ENCODE measurements at places on chromosomes 2 and 18.

- DNase-seq = no peak
Observed at GRCh38 chr18:50460716-50461115, 85.9 kb downstream of the SKA1 start.

DNA sequence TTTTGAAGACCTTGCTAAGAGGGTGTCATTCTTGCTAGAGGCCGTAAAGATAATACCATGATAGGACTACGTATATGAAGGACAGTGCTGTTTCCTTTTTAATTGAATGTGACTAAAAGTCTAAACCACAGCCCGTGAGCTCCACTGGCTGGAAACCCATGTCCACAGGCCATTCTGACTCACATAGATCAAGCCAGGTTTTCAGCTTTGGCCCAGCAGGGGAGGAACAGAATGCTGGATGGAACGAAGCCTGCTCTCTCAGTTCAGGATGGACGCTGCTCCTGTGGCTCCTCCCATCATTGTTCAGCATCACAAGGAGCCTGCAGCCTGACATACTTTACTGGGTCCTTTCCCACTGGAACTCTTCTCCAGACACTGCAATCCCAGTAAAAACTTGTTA is 47.6 kb downstream of the ALPK2 start:
- DNase-seq = no peak

- DNase-seq = no peak
Observed at GRCh38 chr2:179985163-179985820, 21.8 kb downstream of the CWC22 start.

DNA sequence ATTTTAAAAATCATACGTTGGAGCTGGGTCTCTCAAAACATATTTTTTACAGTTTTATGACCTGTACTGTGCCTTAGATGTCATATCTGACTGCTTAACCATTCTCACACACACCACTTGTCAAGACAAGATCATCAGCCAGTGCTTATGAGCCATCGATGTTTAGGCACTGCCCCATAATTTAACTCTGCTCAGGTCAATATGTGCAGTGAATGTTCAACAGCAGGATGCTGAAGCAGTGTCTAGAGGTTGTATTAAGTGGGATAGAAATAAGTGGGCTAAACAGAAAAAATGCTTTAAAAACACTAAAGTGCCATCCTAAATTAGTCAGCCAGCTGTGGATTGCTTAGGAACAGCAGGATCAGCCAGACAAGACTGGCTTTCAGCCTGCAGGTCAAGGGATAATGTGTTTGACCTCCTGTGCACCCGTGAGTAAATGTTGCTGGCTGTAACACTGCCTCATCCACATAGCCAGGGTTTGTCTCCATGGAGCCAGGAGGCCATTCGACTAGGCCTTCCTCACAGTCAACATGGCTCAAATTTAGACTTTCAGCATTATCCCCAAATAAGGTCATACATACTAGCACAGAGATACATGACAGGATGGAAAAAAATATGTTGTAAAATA is 139.0 kb upstream of the NXPH2 start:
- DNase-seq = peak; percentile 21

DNA sequence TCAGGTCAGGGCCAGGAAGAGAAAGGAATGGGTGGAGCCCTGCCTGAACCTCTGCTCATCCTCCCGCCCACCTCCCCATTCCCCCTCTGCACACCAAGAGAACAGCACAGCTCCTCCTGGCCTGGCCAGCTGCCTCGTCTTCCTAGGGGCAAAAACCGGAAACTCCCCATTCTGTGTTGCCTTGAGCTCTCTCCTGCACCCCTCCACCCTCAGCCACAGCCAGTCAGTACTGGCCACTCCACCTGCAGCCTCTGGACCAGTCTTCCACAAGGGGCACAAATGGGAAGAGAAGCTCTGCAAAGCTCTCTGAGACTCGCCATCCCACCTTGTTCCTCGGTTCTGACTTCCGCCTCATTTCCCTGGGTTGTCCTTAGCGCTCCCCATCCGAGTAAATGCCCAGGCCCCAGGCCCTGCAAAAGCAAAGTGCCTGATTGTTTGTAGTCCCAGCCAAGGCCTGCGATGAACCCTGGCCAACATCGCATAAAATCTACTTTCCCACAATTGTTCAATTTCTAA is 39.3 kb upstream of the SLC35G4 start:
- DNase-seq = no peak

DNA sequence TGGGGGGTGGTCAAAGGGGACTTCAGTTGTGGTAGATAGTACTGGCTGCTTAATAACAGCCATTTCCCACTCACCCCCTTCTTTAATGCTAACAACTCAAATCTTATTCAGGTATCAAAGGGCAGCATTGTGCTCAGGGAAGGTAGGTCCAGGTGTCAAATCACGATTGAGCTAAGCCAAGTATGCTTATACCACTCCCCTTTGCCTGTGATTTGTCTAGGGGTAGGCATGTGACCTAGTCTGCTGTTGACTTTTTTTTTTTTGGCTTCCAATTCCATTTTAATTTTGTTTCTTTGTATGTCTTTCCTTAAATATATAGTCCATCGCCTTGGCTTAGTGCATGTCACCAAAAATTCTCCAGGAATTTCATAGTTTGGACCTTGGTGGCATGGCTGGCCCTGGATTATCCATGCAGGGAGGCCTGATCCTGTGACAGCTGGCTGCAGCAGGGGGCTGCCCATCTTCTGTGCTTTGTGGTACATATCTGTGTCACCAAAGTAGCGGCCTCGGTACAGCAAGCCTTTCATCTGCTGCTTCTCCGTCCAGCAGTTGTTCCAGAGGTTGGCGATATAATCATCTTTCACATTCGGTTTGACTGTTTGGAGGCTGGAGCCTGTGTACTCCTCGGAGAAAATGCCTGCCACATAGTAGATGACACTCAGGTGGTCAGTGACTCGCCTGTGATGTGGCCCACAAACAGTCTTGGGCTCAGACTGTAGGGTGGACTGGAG is 68.1 kb upstream of the SPRED2 start:
- DNase-seq = no peak

DNA sequence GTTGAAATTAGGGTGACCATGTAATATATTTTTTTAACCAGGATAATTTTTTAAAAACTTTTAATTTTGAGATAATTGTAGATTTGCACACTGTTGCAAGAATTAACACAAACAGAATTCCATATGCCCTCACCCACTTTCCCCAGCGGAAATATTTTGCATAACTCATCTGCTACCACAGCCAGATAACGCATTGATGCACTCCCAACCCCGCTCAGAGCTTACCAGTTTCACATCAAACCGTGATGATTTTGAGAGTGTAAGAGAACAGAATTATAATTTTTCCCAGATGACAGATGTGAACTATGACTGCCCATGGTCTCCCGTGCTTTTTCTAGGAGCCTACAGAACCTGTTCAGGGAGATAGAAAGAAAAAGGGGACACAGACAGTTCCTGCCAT is 35.2 kb upstream of the LDLRAD4 start:
- no peak for DNase-seq

DNA sequence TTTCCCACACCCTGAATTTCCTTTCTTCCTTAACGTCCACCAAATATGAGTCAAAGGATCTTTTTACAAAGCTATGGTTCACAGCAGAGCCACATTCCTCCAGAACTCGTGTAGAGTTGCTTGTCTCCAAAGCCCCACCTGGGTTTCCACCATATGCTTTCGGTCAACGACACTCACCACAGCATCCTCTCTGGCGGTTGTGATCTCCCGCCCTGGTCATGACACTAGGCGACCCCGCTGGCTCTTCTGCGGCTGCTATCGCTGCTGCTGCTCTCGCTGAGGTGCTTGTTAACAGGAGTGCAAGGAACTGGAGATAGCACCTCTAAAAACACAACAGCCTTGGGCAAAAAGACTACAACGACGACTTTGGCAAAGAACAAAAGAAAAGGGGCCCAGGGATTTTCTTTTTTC is 340 bp downstream of the SLC40A1 start:
- DNase-seq = peak; percentile 45

GRCh38 chr18:13452871-13453680 is 234.5 kb downstream of the LDLRAD4 start:
- no peak for DNase-seq

- DNase-seq = no peak
Observed at GRCh38 chr18:3900327-3900726, 450.4 kb downstream of the TGIF1 start.

GRCh38 chr2:25281941-25282340 is 59.8 kb downstream of the DNMT3A start:
- DNase-seq = no peak

GRCh38 chr2:204255071-204255470 is 290.2 kb upstream of the PARD3B start:
- DNase-seq = no peak

DNA sequence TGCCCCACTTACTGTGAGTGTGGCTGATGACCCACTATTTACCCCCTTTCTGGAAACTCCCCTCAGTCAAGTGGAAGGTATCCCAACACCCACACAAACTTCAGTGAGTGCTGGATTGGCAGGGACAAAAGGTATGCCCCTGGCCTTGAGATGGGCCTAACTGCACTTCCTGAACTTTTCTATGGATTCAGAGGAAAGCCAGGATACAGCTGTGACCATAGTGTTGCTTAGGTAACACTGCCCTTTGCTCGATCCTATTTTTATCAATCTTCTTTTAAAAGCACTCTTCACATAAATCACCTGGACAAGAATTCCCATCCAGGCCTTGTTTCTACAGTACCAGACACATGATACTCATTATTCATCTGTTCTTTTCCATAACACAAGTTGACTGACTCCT is 671.5 kb upstream of the SLC8A1 start:
- DNase-seq = no peak

DNA sequence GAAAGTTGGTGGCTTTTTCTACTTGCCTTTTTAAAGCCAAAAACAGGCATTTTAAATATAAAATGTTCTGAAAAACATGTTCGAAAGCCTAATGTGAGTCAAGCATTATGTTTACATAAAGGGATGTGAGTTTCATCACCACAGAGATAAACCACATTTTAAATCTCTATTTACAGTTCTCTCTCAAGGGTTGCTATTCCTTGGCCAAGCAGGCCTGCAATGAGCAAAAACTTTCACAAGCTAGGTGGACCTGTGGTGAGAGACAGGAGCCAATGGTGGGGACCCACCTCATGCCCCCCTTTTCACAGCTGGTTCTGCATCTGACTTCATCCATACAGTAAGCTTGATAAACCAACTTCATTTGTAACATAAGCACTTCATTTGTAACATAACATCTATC is 65.1 kb downstream of the CUL3 start:
- no peak for DNase-seq
